Activated CD8-positive, alpha-beta T cell treated with anti-CD3 and anti-CD28 coated beads, Interleukin-2, amount 10 ng/mL, durations not matched to agents 7 days and 5 days (primary cell): ENCODE measurements at places on chromosomes 16 and 17.
A peak's percentile ranks its signal among the peaks of the same experiment; 100 is the strongest.

- no peak for DNase-seq
These were observed 3.8 kb downstream of the CREBBP start for GRCh38 chr16:3876695-3877094.

DNA sequence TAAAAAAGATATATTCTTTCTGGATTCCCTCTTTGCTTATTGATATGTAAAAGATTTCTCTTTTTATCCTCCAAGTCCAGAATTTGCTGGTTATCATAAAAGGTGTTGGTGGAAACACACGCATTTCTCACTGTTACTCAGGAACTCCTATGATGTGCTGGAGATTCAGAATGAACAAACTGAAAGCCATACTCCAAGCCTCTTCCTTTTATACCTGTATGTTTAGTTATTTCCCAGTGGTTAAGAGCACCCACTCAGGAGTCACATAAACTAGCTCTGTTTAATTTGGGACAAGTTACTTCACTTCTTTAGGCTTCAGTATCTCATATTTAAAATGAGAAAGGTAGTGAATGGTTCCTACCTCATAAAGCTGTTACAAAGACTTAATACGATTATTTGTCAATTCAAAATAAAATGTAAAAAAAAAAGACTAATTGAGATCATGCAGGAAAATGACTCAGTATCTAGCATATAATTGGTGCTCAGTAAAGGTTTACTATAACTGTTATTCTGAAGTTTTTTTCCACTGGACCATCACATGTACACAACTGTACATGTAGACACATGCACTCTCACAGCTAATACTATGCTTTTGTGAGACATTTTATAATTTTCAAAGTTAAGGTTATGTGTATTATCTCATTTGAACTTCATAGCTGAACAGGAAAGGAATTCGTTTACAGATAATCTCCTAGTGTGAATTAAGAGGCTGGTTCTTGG, 47.1 kb downstream of the TNRC6C start:
- no peak for DNase-seq

- no peak for DNase-seq
These were observed 158.7 kb downstream of the KATNIP start for GRCh38 chr16:27708651-27709050.

DNA sequence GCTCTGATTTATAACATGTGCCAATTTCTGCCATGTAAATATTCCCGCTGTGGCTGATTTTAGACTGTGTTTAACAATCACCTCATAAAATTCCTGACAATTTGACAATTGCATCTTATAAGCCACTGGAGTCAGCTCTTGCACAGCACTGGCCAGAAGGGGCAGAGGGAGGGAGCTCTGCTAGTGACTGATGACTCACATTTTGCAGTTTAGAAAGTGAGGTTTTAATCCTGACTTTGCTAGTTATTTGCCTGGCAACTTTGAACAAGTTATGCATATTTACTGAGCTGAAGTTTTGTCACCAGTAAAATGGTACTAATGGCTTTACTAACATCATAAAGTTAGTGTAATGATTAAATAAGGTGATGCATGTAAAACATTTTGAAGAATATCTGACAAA, 452.3 kb downstream of the CNTNAP4 start:
- DNase-seq: no peak

GRCh38 chr17:75289832-75290337, 652 bp upstream of the SLC25A19 start:
- peak; percentile 83 for DNase-seq

DNA sequence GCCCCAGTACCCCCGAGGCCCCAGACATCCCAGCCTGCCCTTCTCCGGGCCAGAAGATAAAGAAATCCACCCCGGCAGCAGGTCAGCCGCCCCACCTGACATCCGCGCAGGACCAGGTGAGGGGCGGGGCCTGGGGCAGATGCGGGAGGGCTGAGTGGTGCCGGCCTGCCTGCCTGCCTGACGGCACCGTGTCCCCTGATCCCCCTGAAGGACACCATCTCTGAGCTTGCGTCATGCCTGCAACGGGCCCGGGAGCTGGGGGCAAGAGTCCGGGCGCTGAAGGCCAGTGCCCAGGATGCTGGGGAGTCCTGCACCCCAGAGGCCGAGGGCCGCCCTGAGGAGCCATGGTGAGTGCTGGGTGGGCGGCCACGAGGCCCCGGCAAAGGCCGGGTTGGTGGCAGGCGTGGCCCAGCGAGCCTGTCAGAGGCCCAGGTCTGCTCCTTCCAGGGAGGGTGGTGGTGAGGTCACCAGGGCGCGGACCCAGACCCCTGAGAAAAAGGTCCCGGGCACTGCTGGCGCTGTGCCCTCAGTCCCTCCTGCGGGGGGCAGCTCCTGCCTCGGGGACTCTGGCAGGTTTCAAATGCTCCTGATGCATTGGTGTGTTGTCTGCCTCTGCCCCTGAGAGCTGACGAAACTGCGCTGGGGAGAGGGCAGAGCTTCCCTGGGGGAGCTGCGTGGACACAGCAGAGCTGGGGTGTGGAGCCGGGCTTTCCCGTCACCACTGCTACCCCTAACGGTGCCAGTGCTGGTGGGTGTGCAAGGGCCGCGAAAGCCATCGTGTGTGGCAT, 1.2 kb downstream of the CDT1 start:
- peak; percentile 67 for DNase-seq

GRCh38 chr16:69830534-69831211, 68.5 kb downstream of the WWP2 start:
- DNase-seq: no peak
